Stimulated activated CD4-positive, alpha-beta T cell treated with anti-CD3 and anti-CD28 coated beads, Interleukin-2, amount 100 ng/mL, for 24 hours (primary cell): ENCODE measurements at places on chromosomes 4 and X.

DNA sequence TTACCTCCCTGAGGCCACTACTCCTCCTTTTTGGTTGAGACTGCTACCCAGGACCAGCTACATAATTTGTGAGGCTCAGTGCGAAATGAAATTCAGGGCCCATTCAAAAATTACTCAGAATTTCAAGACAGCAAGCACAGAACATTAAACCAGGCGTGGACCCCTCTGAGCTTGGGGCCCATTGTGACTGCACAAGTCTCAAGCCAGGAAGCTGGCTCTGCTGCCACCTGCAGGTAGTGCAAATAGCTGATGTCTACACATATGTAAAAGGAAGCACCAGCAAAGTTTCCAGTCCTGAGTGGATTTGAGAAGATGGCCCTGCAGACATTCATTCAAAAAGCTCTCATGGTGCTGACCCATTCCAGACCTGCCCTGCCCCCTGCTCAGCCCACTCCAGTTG is 213.4 kb upstream of the LNX1 start:
- DNase-seq: peak; percentile 17

- DNase-seq: no peak
Measured at GRCh38 chrX:155505296-155505695, 46.9 kb upstream of the F8A3 start.

DNA sequence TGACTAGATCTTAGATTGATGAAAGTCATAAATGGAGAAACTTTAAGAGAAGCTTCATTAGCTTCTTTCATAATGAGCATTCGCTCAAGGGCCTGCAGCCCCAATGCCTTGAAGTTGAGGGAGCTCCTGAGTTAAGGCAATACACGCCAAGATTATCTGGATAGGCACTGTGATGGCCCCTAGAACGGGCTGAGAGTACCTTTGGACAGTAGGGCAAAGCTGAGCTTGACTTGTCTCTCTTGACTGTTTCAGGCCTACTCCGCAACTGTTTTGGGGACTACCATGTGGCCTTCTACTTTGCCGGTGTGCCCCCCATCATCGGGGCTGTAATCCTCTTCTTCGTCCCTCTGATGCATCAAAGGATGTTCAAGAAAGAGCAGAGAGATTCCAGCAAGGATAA is 83.3 kb downstream of the RLIM start:
- DNase-seq: no peak

- no peak for DNase-seq
Measured at GRCh38 chr4:20292739-20293138, 41.0 kb downstream of the SLIT2 start.

DNA sequence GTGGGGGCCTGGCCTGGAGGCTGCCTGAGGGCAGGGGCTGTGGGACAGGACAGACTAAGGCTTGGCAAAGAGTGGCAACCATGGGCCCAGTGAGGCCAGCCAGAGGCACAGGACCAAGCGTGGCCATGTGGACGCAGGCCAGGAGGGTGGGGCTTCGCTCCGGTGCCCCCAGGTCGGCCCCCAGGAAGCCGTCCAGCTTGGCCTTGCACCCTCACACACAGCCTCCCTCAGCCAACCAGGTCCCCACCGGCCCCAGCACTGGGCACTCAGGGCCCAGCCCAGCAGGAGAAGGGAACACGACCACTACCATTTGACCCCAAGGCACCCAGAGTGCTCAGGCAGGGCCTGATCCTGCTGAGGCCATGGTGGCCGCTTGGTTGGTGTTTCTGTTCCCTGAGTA is 57.2 kb downstream of the FAM53A start:
- no peak for DNase-seq

- no peak for DNase-seq
Measured at GRCh38 chrX:69844636-69845035, 205.1 kb downstream of the AWAT2 start.

GRCh38 chr4:42281324-42282020 is 115.8 kb upstream of the SHISA3 start:
- no peak for DNase-seq

DNA sequence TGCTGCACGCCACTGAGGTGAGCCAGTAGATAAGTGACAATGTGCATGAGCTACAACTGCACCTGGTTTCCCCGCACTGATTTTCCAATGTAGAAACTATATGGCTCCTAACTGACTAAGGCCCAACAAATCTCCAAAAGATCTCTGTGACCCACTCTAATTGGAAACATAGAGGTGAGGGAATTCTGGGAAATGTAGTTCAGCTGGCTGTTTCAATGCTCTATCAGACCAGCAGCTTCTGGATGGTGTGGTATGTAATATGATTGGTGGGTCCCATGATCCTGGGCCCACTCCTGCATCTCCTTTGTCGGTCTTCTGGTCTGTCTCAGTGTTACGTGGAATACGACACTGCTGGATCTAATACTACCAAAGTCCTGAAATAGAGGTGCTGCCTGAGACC is 18.6 kb downstream of the CCDC160 start:
- no peak for DNase-seq

- DNase-seq: peak; percentile 46
Measured at GRCh38 chrX:132612821-132613564, 124.2 kb upstream of the MBNL3 start.

DNA sequence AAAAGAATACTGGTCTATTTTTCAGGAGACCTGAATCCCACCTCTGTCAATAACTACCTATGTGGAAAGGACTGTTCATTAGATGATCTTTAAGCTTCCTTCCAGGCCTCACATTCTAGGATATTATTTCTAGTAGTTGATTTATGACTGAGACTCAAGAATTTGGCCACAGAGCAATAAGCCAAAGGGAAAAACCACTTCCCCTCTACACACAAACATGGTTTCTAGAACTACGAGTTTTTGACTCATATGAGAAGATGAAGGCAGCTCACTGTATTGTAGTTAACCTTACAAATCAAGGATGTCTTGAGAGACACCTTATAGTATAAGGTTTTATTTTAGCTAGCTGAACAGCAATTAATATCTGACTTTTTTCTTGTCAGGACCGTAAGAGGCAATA is 36.9 kb upstream of the GDPD2 start:
- no peak for DNase-seq

DNA sequence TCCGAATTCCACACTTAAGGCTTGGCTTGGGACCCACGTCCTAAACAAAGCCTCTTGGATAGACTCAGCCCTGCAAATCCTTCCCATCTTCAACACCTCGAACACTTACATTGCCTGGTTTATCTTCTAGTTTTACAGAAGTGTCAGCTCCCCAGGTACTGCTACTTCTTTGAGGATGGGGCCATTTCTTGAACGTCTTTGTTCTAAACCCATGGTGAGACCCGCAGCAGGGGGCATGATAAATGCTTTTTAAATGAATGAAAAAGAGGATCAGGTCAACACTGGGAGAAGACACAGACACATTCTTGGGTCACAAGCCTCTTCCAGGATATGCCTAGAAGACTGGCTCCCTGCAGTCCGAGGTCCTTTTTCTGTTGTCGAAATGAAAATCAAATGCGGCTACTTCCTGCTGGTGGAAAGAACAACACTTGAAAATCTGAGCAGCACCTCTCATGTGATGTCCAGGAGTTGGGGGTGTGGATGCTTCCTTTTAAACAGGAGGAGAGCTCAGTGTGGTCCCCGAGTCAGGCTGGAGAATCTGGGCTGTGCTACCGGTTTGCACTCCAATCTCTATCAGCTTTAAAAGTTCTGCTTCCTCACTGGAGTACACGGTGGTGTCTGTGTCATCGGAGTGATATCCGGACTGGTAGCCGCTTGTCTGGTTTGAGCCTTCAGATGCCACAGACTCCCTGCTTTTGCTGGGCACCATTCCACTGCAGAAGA is 45.8 kb downstream of the KDR start:
- no peak for DNase-seq

GRCh38 chrX:134570509-134570846 is 87.8 kb downstream of the PLAC1 start:
- DNase-seq: no peak

DNA sequence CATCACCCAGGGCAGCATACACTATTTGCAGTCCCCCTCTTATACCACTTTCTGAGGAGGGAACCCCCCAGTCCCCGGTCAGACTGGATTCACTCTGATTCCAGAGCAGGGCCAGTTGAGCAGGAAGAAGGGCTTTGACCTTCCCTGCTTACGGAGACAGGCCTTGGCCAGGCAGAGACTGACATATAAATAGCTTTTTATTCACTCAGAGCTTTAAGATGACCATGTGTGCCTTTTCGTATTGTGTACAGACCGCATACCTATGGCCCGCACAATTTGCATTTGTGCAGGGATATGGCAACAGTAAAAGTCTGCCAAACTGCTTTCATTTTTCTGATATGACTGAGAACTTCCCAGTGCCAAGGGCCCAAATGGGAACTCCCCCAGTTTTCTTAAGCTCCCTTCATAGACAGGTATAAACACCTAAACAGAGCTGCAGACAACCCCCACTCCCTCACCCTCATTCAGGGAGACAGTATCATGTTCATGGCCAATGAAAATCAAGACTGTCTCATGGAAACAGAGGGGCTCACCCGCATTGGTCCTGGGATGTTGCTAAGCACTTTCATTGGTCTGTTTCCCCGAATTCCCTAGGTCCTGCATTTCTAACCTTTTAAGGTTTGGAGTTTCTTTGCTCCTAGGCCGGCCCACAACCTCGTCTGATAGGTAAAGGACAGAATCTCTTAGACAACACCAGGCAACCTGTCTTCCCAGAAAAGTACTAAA is 86.0 kb downstream of the RTL5 start:
- DNase-seq: no peak

DNA sequence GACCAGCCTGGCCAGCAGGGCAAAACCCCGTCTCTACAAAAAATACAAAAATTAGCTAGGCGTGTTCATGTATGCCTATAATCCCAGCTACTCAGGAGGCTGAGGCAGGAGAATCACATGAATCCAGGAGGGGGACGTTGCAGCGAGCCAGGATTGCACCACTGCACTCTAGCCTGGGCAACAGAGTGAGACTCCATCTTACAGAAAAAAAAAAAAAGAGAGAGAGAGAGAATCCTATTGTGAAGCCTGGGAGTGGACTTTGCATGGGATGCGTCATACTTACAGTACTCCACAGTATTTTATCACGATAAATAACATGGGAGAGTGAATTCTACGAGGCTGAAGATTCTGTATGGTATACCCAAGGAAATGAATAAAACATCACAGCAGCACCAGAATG is 139.6 kb downstream of the AASDH start:
- DNase-seq: no peak

DNA sequence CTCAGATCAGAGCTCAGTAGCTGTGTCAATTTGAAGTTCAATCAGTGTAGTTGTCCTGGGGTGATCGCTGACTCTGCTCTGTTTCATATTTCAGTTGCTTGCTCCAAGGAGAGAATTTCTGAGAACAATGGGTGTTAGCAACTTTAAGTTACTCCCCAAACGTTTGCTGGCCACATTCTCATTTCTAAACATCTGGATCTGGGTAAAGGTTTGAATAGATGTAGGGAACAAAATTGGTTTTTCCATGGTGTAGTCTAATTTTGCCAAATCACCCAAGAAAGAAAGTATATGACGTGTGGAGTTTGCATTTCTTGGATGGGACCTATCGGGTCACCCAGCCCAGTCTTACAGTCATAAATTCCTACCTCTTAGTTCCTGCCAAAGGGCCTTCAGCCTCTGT is 103.7 kb downstream of the AKAP4 start:
- no peak for DNase-seq

- peak; percentile 35 for DNase-seq
Measured at GRCh38 chr4:185039508-185040273, 21.4 kb downstream of the HELT start.

DNA sequence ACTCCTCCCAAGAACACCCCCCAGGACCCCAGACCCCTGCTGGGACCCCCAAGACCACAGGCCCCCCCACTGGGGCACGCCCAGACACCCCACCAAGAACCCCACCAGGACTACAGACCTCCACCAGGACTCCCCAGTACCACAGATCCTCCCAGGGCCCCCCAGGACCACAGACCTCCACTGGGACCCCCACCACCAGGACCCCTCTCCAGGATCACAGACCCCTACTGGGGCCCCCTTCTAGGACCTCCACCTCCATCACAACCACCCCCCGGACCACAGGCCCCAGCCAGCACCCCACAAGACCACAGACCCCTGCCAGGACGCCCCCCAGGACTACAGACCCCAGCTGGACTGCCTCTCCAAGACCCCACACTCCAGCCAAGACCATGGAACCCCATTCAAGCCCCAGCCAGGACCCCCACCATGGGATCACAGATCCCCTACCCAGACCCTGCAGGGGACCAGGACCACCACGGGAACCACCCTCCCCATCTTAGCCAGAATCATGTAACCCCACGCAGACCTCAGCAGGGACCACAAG is 855 bp upstream of the DHRSX start:
- DNase-seq: no peak

DNA sequence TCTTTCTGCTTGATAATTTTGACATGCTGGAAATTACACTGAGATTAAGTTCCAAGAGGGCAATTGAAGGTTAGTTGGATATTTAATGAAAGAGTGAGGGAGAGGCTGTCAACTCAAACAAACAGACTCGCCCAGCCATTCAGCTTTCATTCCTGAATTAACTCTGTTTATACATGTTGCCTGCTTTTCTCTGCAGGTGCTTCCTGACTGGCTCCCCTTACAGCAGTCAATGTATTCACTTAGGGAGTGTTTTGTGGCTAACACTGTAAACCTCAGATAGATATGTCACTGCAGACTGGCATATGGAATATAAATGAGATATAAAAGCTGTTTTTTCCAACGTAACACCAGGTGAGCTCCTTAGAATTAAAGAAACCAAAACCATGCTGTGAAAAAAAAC is 28.7 kb downstream of the TMPRSS11A start:
- DNase-seq: no peak

- DNase-seq: no peak
Measured at GRCh38 chrX:69029771-69030170, 135.5 kb downstream of the PJA1 start.

- DNase-seq: peak; percentile 35
Measured at GRCh38 chrX:65926095-65927019, 113.5 kb downstream of the VSIG4 start.

- DNase-seq: no peak
Measured at GRCh38 chrX:19672222-19672812, 157.0 kb upstream of the MAP3K15 start.

- no peak for DNase-seq
Measured at GRCh38 chr4:61663310-61663709, 463.2 kb downstream of the ADGRL3 start.

DNA sequence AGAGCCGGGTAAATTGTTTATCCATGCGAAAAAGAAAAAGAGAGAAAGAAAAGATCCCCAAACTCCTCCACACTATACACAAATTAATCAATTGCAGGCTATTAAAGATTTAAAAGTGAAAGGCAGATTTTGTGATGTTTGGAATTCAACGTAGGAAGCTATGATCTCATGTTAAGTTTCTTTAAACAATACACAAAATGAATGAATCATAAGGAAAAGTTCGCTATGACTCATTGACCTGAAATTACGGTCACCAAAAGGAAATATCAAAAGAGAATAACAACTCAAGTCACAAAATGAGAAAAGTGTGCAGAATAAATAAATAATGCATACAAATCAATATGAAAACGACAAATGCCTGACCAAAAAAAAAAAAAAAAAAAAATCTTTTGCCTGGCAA is 28.6 kb downstream of the CLNK start:
- no peak for DNase-seq

DNA sequence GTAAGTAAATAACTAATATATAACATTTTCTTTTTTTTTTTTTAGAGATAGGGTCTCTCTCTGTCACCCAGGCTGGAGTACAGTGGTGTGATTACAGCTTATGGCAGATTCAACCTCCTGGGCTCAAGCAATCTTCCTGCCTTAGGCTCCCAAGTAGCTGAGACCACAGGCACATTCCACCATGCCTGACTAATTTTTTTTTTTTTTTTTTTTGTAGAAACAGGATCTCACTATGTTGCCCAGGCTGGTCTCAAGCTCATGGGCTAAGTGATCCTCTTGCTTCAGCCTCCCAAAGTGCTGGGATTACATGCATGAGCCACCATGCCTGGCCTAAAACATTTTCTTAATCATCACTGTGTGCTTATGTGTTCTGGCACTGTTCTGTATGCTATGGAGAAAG is 32.8 kb downstream of the MGARP start:
- no peak for DNase-seq
